ENCODE measurements at places on chromosomes 12 and 14.

- peak; percentile 46 for DNase-seq
These were observed at the start of gene SETD3 for GRCh38 chr14:99479906-99480869. Gene SETD3, minus strand, starts transcription at chr14:99480859. Its CDS starts 15,054 bp downstream, at chr14:99465805.

GRCh38 chr12:13258197-13258596 is 61.7 kb downstream of the EMP1 start:
- no peak for DNase-seq

GRCh38 chr12:11347810-11348209 is 37.6 kb upstream of the PRB4 start:
- DNase-seq, result no peak

GRCh38 chr12:130863298-130863697 is 8.6 kb upstream of the RAN start:
- no peak for DNase-seq

- DNase-seq, result no peak
These were observed 10.0 kb downstream of the ANKRD9 start for GRCh38 chr14:102499401-102500157.

DNA sequence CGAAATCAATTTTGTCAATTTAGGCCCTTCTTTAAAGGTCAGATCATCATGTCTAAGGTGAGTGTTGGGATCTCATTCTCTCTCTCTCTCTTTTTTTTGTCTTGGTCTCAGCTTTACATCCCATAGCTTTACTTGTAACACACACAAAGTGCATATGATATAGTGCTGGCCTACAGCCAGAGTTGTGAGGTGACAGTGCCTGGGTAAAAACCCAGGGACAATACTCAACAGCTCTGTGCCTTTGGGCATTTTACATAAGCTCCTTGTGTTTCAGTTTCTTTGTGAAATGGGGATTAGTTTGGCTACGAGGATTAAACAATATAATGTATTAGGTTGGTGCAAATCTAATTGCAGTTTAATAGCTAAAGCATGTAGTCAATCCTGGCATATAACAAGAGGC is 40.2 kb downstream of the GRIP1 start:
- DNase-seq, result no peak

- peak; percentile 83 for DNase-seq
These were observed 514 bp downstream of the FBXO34 start for GRCh38 chr14:55271572-55272298.

- no peak for DNase-seq
These were observed 102.2 kb downstream of the DIO2 start for GRCh38 chr14:80109055-80109454.

- DNase-seq, result no peak
These were observed 12.0 kb downstream of the TFCP2 start for GRCh38 chr12:51160814-51161459.

DNA sequence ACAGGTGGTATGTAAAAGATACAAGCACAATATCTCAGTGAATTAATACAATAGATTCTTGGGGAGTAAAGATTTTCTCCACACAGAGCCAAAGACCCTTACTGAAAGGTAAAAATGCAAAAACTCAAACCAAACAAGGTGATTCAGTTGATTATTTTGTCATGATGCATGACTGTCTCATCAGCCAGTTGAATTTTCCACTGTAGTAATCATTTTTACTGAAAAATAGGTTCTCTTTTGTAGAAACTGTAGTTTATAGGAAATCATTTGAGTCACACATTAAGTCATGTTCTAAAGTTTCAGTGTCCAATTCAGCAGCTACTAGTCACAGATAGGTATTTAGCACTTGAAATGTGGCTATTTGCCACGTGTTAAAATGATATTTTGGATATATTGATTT is 53.6 kb downstream of the PPFIA2 start:
- DNase-seq, result no peak

- no peak for DNase-seq
These were observed 31.4 kb upstream of the SNAPC1 start for GRCh38 chr14:61730756-61731373.

DNA sequence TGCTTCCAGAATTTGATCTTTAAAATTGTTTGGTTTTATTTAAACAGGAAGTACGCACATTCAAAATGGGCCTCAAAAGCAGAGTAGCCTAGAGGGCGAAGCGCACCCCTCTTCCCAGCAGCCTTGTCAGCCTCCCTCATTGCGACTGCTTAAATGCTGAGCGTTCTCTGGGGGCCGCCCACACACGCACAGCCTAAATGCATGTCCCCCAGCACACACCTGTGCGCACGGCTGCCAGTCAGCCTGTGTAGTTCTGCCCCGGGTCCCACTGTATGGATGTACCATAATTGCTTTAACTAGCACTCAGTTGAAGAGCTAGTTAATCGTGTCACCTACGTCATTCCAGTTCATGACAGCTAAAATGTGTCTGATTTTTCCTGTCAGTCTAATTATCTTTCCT is 79.3 kb downstream of the TESC start:
- no peak for DNase-seq

- peak; percentile 8 for DNase-seq
These were observed 42.3 kb downstream of the MIA2 start for GRCh38 chr14:39276005-39276404.

- DNase-seq, result no peak
These were observed 394.5 kb downstream of the APAF1 start for GRCh38 chr12:99039367-99040120.

- DNase-seq, result no peak
These were observed 14.6 kb downstream of the SLC38A4 start for GRCh38 chr12:46811185-46811584.

- DNase-seq, result no peak
These were observed 11.1 kb upstream of the CMAS start for GRCh38 chr12:22034709-22035506.

DNA sequence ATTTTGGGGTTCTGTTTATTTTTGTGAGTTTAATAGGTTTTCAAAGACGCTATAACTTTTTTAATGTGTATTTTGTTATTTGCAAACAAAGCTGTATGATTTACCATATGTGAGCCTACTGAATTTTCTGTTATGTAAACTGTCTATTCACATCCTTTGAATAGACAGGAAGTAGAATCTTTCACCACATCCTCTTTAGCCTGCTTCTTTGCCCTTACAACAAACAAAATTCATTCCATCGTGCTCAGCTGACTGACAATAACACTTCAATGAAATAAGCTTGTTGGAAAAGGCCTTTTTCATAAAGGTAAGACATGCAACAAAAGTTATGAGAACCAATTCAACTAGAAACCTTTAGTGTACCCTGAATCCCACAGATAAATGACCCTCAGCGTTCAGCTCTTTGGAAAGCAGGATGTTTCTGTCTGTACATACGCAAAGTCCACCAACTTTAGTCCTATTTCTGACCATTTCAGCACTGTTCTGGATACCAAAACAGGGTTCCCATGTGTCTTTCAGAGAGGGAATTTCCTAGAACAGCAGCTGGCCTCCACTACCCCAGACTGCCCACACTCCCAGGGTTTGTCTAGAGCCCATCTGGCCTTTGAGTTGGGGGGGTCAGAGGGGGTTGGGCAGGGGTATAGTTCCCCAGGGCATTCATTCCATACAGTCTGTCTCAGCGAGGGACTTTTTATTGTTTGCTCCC is 71.3 kb downstream of the DUSP6 start:
- DNase-seq, result no peak

DNA sequence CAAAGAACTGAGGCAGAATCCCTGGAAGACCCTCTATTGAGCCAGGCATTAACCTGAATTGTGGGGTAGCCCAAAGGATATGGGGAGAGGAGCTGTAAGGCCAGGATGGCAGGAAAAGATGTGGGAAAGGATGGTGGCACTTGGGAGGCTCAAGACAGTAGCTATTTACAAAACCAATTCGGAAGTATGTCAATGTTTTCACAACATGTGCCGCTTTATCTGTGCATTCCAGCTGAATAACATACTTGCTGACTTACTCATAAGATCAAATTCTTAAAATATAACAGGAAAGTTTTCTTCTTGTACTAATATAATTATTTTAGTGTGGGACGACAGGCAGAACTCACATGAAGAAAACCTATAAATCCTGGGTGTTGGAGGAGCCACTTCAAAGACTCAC is 10.6 kb downstream of the BBS10 start:
- no peak for DNase-seq

DNA sequence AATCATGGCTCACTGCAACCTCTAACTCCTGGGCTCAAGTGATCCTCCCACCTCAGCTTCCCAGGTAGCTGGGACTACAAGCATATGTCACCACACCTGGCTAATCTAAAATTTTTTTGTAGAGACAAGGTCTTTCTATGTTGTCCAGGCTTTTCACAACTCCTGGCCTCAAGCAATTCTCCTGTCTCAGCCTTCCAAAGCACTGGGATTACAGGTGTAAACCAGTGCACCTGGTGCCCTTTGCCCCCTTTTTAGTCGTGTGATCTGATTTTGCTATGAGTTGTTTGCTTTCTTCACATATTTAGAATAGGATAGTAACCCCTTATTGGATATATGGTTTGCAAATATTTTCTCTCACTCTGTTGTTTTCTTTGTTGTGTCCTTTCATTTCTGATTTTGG is 1.7 kb upstream of the RAD52 start:
- DNase-seq, result no peak

GRCh38 chr14:34050606-34051005 is 99.7 kb upstream of the EGLN3 start:
- no peak for DNase-seq

- DNase-seq, result peak; percentile 79
These were observed 12.8 kb downstream of the KCNC2 start for GRCh38 chr12:75196865-75197264.

DNA sequence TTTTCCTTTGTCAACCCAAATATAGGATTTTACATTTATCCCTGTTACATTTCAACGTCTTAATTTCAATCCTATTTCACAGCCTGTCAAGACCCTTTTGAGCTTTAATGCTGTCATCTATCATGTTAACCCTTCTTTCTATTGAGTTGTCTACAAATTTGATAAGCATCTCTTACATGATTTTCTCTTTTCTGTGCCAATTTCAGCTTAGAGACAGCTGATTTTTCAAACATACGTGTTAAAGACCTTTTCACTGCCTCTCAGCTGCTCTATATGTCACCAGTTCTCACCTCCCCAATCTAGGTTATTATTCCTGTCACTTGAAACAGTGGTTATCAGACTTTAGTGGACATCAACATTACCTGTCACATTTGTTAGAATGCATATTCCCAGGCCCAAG is 181.3 kb downstream of the GXYLT1 start:
- DNase-seq, result no peak

GRCh38 chr14:106802413-106803364 is 1276.3 kb downstream of the TMEM121 start:
- no peak for DNase-seq

- no peak for DNase-seq
These were observed 246.6 kb downstream of the BCL11B start for GRCh38 chr14:99025418-99025817.

- DNase-seq, result no peak
These were observed 35.5 kb downstream of the TMBIM6 start for GRCh38 chr12:49776858-49777257.

DNA sequence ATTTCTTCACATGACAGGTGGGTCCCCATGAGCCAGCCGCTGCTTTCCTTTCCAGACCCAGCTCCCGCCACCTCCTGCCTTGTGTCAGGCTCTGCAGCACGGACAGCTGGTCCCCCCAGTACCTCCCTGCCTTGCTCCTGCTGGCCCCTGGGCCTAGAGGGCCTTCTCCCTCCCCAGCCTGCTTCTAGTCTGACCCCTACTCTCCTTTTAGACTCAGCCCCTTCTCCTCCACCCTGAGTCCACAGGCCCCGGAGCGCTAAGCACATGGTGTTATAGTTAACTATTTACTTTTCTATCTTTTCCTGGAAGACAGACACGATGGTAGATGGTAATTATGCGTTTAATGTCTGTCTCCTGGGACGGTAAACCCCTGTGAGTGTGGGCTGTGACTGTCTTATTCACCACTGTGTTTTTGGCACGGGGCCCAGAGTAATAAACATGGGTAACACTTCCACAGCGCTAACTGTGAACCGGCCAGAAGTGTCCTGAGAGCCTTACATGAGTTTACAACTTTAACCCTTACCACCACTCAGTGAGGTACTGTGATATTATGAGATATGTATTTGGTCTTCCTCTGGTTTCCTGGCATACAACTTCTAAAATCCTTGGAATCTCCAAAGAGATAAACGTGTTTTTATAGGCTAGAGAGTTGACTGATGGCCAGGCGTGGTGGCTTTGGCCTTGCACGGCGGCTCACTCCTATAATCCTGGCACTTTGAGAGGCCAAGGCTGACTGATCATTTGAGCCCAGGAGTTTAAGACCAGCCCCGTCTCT is 41.2 kb downstream of the DGLUCY start:
- peak; percentile 34 for DNase-seq

DNA sequence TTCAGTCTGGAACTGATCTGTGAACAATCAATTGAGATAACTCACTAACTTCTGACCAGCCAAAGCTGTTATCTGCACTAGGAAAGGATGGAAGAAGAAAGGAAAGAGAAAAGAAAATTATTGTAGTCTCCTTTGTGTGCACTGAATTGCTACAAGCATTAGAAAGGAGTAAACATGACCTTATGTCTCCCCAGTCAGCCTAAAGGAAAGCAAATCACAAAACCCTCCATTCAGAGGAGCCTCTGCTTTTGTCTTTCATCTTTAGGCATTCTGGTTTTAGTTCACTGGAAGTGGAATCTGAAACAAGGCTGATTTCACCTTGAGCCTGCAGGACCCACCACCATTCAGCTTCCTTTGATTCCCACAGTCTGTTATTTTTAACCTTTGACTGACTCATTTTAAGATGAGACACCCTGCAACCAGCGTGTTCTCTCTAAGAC is 26.0 kb downstream of the TBX3 start:
- DNase-seq, result no peak
